Fibroblast of pulmonary artery (primary cell): ENCODE measurements at places on chromosomes 1 and 21.

GRCh38 chr1:53176452-53177208 lies 20.0 kb upstream of the CPT2 start:
- peak; percentile 30 for DNase-seq

DNA sequence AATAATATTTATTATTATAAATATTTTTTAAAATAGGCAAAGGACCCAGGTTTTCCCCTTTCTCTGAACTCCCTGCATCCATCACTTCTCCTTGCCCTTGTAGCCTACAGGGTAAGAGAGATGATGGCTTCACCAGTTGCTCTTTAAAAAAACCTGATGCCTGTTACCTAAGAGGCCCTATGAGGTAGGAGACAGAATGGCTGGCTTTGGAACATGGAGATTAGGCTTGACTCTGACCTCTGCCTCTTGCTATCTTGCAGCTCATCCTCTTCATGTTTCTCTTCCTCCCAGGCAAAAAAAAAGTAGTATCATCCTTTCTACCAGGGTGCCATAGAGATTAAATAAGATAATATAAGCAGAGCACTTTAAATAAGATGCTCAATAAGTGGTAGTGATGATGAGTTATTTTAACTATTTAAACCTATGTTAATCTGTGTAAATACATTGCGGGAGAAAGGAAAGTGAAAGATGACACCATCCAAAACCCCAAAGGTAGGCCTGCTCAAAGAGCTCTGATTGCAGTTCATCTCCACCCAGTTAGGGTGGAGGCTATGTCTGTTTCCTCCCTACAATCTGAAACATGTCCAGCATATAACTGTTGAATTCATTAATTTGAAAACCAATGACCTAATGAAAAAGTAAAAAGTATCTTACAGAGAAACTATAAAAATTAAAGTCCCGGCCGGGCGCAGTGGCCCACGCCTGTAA lies 51.8 kb downstream of the RGS2 start:
- DNase-seq = no peak

GRCh38 chr1:244246334-244246733 lies 195.3 kb downstream of the ZBTB18 start:
- DNase-seq = no peak

- DNase-seq = no peak
Measured at GRCh38 chr1:8065369-8065768, 39.3 kb upstream of the ERRFI1 start.

DNA sequence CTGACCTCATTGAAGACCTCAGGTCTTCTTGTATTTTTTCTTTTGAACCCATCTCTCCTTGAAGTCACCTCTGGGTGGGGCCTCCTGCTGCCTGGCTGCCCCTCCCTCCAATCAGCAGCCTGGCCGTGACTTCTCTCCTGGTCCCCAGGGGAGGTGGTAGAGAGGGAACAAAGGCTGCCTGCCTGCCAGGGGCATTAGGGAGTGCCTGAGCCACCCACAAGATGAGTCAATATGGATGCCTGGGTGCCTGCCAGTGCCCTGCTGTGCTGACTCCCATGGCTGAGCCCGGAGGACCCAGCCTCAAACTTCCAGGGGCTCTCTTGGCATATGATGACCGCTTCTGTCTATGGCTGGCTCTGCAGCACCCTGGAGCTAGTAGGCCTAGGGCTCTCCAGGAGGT lies 5.3 kb upstream of the CDCP2 start:
- no peak for DNase-seq

- DNase-seq = no peak
Measured at GRCh38 chr1:7507285-7508019, 263.6 kb upstream of the VAMP3 start.

DNA sequence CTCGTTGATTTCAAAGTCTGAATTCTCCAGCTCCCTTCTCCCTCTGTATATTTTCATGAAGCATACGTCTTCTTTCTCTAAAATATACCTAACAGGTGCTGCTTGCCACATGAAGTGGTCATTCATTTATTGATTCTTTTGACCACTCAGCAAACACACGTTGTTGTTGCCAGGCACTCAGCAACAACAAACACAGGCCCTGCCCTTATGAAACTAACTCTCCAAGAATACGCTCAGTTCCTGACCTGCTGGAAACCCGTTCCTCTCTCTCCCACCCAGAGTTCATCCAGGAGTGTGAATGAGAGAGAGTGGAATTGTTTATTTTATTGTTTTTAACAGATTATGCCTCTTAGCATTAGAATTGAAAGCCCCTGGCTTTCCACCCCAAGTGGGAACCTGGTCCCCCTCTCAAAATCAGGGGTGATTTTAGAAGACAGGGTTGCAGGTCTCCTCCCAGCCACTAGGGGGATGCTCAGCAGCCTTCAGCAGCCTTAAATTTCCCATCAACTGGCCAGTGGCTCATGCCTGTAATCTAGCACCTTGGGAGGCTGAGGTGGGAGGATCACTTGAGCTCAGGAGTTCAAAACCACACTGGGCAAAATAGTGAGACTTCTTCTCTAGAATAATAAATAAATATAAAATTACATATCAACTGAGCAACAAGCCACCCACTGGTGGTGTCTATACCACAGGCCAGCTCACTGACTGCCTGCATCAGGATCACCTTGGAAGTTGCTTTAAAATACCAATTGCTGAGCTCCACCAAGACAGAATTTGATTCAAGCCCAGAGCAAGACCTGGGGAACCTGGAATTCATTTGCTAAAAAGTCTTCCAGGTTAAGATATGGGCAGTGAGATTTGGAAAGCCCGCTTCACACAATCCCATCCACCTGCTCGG lies 181.0 kb upstream of the KLHDC7A start:
- no peak for DNase-seq

GRCh38 chr1:15946571-15947381 lies 29.1 kb downstream of the ZBTB17 start:
- no peak for DNase-seq

GRCh38 chr21:42413500-42413899 lies 9.8 kb downstream of the UBASH3A start:
- DNase-seq = no peak

- no peak for DNase-seq
Measured at GRCh38 chr1:17673329-17674072, 81.6 kb upstream of the ACTL8 start.

GRCh38 chr1:201730611-201731010 lies 98.3 kb upstream of the IPO9 start:
- DNase-seq = no peak

DNA sequence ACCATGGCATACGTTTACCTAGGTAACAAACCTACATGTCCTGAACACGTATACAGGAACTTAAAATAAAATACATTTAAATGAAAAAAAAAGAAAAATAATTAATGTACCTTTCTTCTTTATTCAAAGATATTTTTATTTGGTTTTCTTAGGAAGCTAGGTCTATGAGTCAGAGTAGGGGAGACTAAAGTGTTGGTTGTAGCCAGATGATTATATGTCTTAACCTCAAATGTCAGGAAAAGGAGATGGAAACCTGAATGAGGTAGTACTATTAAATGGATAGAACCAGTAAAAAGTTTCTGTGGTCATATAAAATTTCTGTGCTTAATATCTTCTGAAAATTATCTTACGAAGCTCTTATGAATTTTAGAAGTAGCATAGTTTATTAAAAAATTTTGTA lies 275.8 kb downstream of the KCTD3 start:
- no peak for DNase-seq

DNA sequence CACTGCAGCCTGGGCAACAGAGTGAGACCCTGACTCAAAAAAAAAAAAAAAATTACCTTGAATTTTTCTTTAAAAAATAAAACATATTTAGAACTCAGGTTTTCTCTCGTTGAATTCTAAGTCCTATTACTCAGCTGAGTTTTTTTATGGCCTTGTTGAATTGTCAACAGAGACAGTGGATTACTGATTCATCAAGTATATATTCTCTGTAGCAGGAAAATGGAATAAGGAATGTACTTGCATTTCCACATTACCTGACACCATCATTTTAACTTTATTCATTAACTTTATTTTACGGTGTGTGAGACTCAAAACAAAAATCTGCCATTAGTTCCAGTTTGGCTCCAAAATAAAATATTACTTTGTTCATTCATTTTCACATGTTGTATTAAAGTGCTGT lies 53.8 kb upstream of the APP start:
- DNase-seq = no peak

DNA sequence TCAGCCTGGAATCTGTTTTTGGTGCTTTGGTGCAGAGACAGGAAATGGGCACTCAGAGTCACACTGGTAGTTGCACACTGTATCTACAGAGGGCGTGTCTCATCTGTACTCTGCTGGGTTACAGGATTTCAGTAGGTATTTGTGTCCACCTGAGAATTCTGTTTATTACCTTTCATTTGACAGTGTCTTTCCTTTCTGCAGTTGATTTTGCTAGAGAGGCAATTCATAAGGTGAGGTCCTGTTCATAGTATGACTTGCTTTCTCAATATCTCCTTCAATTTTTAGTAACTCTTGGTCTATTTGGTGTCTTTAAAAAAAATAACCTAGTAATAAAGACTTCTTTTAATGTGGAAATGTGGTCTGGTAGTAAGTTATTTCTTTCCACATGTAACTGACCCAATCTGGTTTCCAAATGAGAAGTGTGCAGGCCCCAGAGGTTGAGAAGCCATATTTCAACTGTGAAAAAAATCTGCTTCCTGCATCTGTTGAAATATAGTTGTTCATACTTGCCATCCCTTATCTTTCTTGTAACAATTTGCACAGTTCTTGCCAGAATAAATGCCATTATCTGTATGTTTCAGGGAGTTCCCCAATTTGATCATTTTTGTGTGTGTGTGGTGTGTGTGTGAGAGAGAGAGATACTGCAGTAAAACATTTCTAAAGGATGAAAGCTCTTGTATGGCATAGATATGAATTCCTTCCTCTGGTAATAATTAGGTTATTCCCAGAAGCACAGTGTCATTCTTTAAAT lies 78.4 kb upstream of the DNAJC6 start:
- peak; percentile 52 for DNase-seq

- no peak for DNase-seq
Measured at GRCh38 chr21:46605767-46606426, 1.0 kb upstream of the S100B start.

DNA sequence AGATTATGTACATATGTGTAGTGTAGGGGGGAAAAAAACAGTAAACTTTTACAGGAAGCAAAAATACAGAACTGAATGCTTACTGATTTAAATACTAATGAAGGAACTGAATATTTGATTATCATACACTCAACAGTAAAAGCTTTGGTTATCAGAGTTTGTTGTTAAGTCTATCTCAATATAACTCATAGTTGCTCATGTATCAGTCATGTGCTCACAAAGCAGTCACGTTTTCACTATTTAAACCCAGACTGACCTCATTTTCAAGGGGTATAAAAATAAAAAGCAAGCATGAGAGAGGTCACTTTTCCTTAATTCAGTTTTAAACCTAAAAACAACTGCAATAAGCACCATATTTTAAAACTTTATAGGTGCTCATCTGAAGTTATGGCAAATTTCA lies 6.9 kb upstream of the NRAS start:
- DNase-seq = no peak
